NCI-H748 treated with DMSO at 0.1 percent for 48 hours (cell line): ENCODE measurements at places on chromosomes 3 and 15.

GRCh38 chr3:162658003-162658402 lies 1161.4 kb downstream of the OTOL1 start:
- no peak for DNase-seq

- DNase-seq, result no peak
Measured at GRCh38 chr3:88133711-88134263, 16.0 kb upstream of the C3orf38 start.

DNA sequence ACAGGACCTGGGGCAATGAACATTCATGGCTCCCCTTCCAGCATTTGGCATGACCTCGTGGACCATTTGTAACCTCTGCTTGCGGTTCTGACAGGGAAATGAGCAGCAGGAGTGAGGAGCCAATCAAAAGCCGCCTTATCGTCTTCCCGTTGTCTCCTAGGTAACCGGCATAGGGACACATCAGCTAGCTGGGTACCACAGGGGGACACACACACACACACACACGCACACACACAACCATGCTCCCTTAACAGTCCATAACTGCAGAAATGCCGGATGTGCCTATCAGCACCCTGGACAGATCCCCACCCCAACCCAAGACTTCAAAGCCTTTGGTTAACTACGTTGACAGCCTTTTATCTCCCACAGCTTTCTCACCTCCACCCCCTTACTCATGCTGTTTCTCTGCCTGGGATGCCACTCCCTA lies 53.4 kb upstream of the CCDC174 start:
- DNase-seq, result peak; percentile 64

DNA sequence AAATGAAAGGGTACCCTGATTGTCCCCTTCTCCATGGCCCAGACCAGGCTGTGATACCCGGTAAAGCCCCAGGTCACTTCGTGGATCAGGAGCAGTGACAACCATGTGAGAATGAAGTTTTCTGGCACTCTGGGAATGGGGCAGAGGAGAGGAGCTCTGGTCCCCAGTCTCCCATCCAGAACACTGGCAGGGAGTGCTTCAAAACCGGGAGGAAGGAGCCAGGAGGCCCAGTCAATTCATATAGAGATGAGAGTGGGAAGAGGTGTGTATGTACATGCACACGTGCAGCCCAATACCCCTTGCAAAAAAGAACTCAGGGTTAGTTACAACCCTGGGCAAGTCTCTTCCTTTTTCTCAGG lies 101.4 kb upstream of the TLE3 start:
- no peak for DNase-seq

DNA sequence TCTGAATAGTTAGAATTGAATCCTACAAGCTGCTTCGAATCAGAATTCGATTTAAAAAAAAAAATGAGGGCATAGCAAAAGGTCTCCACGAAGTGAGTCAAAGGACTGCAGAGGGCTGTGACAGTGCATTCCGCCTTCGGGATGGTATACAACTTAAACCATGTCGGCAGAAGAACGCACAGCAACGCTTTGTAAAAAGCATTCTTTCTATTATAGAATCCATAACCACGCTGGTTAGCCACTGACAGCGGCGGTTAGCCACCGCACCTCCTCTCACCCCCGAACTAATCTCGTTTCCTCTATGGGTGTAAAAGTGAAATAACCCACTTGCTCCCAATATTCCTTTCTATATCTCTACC lies 664 bp upstream of the PIK3CA start:
- no peak for DNase-seq

DNA sequence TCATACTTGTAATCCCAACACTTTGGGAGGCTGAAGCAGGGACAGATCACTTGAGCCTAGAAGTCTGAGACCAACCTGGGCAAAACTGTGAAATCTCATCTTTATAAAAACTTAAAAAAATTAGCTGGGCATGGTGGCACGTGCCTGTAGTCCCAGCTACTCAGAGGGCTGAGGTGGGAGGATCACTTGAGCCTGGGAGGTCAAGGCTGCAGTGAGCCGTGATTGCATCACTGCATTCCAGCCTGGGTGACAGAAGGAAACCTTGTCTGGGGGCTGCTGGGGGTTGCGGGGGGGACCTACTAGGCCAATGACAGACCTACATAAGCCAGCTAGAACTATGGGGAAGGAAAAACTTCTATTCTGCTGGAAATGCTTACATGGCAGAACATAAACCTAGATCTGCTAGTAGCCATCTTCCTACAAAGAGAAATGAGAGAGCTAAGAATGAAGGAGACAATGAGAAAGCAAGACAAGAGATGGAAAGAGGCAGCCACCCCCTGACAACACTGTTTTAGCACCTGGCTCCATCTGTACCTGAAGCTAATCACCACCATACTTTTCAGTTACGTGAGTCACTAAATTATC lies 23.9 kb downstream of the FOXP1 start:
- no peak for DNase-seq

GRCh38 chr3:159882790-159883779 lies 105.5 kb upstream of the IL12A start:
- DNase-seq, result no peak

- peak; percentile 51 for DNase-seq
Measured at GRCh38 chr3:32045091-32045915, 61.1 kb upstream of the GPD1L start.

GRCh38 chr3:62281726-62282125 lies 91.6 kb downstream of the FEZF2 start:
- DNase-seq, result no peak

GRCh38 chr3:10150987-10151386 lies 9.4 kb downstream of the VHL start:
- no peak for DNase-seq

DNA sequence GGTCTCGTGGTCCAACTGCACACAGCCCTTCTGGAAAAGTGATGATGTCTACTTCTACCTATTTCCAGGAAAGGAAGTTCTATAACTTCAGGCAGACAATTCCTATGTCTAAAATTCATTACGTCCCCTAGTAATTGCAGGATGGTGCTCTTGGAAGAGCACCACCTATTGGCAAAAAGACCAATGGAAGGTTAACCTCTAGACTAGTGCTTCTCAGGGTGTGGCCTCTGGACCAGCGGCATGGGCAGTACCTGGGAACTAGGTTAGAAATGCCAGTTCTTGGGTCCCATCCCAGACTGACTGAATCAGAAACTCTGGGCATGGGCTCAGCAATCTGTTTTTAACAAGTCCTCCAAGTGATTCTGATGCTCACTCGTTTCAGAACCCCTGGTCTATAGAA lies 258.3 kb upstream of the ICE2 start:
- DNase-seq, result no peak

GRCh38 chr3:124565013-124565412 lies 165.2 kb upstream of the UMPS start:
- DNase-seq, result peak; percentile 40

DNA sequence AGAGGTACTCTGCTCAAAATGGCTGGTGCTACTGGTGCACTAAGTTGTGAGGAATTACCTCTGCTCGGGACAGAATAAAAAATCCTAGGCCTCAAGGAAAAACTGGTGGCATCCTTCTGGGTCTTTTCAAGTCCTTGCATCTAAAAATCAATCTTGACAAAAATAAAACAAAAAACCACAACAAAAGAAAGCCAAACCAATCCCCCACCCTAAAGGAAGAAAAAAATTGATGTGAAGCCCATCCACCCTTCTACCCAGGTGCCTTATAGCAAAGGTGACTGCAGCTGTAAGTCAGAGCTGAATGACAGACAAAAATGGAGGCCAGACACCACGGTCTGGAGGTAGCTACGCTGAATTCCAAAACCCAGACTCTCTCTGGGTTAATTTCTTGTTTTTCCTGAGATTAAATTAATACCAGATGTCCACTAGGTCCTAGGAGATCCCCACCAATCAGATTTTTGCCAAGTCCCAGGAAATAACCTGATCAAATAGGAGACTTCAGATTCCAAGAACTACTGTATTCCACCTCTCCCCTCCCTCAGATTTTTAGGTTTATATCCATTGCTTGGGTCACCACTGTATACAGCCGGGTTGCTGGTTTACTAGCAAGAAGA lies 33.5 kb downstream of the ABCC5 start:
- no peak for DNase-seq

DNA sequence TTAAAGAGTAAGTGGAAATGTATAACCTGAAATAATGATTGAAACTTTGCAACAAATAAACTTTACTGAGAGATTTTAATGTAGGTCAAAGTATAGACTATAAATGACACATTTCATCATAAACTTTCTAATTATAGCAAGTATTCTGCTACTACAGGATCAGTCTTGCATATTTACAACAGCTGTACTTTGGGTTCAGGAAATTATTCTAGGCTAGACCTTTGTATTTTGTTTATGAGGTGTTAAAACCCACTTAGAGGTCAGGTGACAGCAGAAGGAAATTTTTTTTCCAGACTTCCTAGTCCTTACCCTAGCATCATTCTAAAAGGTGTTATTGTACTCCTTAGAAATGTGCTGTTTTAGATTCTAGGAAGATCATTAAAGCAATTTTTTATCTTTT lies 2.3 kb downstream of the RNF7 start:
- no peak for DNase-seq

- no peak for DNase-seq
Measured at GRCh38 chr3:41740374-41740886, 221.5 kb downstream of the ULK4 start.

- DNase-seq, result no peak
Measured at GRCh38 chr3:105904678-105905284, 36.0 kb upstream of the CBLB start.

DNA sequence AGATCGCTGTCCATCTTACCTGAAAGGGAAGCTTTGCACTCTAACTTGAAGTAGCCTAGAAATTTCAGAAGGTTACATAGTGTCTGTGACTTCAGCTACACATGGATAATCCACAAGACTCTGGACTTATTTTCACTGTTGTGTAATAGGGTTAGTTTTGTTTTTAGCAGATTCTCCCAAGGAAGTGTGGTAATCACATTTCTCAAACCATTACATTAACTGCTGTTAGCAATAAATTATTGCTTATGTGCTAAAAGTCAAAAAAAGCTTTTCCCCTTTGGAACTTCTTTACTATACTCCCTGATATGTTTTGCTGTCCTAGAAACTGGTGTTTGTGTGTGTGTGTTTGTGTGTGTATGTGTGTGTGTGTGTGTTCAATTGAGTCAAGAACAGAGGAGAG lies 351.8 kb upstream of the TPRG1 start:
- DNase-seq, result no peak

DNA sequence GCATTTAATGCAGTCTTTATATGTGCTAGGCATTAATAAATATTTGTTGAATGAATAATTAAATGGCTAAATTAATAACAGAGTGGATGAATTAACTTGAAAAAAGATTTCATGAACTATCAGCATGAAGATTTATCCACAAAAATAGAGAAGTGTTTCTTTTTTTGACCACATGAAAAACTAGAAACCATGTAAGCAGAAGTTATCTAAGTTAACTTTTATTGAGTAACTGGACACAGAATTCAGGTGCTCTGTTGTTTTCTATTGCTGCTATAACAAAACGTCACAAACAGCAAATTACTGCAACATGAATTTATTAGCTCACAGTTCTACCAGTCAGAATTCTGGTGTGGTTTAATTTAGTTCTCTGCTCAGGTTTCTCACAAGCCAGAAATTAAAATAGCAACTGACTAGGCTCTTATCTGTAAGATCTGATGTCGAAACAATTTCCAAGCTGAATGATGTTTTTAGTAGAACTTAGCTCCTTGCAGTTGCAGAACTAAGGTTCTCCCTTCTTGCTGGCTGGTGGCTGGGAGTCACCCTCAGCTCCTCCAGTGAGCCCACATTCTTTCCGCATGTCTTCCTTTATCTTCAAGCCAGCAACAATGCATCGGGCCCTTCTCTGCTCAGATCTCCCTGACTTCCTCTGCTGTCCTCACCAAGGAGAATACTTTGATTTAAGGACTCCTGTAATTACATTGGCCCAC lies 810.2 kb upstream of the ALCAM start:
- no peak for DNase-seq

- DNase-seq, result peak; percentile 52
Measured at GRCh38 chr3:142596726-142597088, 514 bp downstream of the PLS1 start.

DNA sequence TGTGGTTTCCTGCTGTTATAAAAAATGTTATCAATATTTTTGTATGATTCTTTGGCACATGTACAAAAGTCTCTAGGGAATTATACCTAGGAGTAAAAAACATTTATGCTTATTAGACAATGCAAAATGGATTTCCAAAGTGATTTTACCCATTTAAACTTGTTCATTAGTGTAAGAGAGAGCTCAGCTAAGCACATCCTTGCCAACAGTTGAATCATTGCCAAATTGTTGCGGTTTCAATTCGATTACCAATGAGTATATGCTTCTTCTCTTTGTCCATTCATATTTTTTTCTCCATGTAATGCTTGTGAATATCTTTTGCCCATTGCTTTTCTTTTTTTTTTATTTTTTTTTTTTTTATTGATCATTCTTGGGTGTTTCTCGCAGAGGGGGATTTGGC lies 17.2 kb downstream of the CASR start:
- DNase-seq, result no peak

GRCh38 chr15:68425428-68426060 lies 6.4 kb downstream of the ITGA11 start:
- DNase-seq, result no peak

DNA sequence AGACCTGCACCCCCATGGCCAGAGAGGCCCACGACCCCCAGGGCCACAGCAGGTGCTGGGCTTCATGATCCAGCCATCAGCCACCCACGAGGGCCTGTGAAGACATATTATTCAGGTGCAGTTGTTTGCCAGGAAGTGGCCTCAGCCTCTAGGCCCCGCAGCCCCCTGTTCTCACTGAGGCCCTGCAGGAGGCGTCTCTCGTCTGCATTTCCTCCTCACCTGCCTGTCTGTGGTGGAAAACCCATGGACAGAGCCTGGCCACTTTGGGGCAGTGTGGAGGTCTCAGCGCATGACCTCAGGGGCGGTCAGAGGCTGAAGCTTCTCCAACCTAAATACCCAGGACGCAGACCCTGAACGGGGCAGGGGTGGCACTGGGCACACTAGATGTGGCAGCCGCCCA lies 18.6 kb downstream of the UROC1 start:
- DNase-seq, result no peak

GRCh38 chr15:52520421-52520820 lies 8.3 kb downstream of the MYO5A start:
- no peak for DNase-seq

DNA sequence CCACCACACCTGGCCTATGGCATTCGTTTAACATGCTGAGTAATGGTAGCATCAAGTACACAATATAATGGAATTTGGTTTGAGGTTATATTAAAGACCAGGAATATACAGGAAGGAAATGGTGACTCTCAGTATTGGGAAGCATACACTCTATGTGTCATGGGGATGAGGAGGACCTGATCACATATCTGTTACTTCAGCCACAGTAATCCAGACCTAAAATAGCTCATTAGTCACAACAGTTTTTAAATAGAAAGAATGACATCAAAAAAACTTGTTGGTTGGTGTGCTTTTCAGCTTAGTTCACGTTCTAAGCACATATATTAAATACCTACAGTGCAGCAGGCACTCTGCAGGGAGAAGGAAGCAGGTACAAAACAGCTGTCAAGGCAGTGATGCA lies 52.5 kb upstream of the ATP2C1 start:
- DNase-seq, result no peak

GRCh38 chr15:44711743-44712345 lies 527 bp downstream of the B2M start:
- no peak for DNase-seq

- no peak for DNase-seq
Measured at GRCh38 chr3:16960125-16960524, 75.4 kb downstream of the PLCL2 start.
